Stimulated activated CD8-positive, alpha-beta memory T cell treated with anti-CD3 and anti-CD28 coated beads, Interleukin-7, amount 100 ng/mL, for 1 hour (primary cell): ENCODE measurements at places on chromosomes 2 and 18.

- DNase-seq: no peak
Measured at GRCh38 chr2:10316860-10317259, 14.2 kb downstream of the HPCAL1 start.

- DNase-seq: no peak
Measured at GRCh38 chr2:44869761-44870160, 71.7 kb upstream of the SIX3 start.

DNA sequence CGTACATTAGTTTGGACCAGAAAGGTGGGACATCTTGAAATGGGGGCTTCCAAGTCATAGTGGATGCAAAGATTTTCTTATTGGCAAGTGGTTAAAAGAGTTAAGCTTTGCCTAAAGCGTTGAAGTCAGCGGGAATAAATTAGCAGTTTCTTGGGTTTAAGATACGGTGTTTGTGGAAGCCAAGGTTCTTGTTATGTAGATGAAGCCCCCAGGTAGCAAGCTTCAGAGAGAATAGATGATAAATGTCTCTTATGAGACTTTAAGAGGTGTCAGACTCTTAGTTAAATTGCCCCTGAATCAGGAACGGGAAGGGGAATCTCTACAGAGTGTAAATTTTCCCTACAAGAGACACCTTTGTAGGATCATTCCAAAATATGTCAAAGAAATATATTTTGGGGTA, 10.9 kb upstream of the GLS start:
- no peak for DNase-seq

DNA sequence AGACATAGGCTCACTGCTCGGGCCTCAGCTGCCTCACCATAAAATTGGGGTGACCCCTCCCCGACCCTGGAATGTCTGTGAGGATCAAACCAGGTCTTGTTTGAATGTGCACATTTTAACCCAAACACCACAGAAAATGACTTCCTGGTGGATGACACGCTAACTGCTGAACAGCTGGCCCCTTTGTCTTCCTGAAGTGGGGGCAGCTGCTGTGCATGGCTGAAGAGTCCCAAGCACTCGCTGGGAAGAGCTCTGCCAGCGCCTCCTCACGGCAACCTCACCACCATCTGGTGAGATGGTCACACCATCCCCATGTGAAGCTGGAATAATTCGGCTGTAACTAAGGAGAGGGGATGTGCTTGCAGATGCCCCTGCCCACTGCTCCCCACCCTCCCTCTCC, 34.0 kb downstream of the AQP12A start:
- DNase-seq: no peak

GRCh38 chr2:43455731-43456642, 139.9 kb downstream of the THADA start:
- DNase-seq: no peak

- no peak for DNase-seq
Measured at GRCh38 chr2:134206031-134206430, 47.8 kb upstream of the MGAT5 start.

DNA sequence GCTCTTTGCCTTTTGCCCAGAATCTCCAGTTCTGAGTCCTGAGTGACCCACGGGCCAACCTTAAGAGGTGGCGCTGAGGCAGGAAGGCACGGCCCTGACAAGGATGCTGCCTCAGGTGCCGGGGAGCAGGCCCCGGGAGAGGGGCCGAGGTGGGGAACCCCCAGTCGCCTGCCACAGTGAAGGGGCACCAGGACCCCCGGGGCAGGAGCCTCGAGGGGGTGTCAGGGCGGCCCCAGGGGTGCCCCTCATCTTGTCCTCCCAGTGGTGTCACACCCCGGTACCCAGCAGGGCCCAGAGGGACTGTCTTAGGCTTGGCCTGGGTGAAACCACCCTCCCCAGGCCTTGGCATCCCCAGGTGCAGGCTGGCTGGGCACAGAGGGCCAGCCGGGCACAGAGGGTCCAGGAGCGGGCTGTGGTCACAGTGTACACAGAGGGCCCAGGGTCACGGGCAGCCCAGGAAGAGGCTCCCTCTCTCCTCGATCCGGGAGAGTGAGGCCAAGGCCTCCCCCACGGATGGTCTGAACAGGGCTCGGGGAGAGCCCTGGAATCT, 1.0 kb downstream of the PDCD1 start:
- no peak for DNase-seq

GRCh38 chr18:2891526-2892431, 45.0 kb downstream of the EMILIN2 start:
- DNase-seq: no peak

DNA sequence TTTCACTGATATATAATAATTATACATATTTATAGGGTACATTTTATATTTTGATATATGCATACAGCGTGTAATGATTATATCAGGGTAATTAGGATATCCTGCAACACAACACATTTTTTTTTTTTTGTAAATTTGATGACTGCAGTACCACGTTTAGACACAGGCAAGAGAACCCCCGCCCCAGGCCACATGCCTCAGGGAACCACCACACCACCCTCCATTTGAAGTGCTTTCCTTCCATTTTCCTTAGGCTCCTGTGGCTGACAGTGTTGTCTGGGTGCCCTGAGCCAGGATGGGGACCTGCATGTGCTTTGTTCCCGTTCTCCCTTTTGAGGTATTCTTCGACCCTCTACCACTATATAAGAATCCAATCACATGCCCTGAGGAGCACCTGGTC, 161.6 kb upstream of the CTAGE1 start:
- DNase-seq: no peak

- no peak for DNase-seq
Measured at GRCh38 chr2:127586746-127587295, 51.3 kb downstream of the MYO7B start.

- no peak for DNase-seq
Measured at GRCh38 chr18:7856733-7857132, 289.6 kb downstream of the PTPRM start.

DNA sequence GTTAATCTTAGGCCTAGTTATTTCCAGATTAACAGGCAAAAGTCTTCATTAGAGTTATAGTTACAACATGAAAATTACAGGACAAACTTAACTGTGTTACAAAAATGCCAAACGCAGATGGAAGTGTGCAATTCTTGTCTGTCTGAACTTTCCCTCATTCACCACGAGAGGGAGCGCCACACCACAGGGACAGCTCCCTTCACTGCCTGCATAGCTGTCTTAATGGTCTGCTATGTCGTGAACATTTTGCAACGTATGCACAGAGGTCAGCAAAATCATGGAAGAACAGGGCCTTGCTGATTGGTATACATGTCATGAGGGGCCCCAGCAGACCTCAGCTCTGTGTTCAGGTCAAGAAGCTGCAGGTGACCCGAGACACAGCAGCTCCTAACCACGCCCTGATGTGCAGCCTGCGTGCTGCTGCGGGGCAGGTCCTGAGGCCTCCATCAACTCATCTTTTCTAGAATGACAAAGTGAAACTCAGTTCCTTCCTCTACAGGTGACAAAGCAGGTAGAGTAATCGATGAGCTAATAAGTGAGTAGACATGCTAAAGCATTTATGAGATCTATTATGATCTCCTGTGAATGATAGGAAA, 78.8 kb upstream of the ATP8B1 start:
- peak; percentile 13 for DNase-seq

- no peak for DNase-seq
Measured at GRCh38 chr18:40060562-40060961, 1894.5 kb upstream of the PIK3C3 start.

- no peak for DNase-seq
Measured at GRCh38 chr2:136168720-136169119, 50.8 kb upstream of the CXCR4 start.

DNA sequence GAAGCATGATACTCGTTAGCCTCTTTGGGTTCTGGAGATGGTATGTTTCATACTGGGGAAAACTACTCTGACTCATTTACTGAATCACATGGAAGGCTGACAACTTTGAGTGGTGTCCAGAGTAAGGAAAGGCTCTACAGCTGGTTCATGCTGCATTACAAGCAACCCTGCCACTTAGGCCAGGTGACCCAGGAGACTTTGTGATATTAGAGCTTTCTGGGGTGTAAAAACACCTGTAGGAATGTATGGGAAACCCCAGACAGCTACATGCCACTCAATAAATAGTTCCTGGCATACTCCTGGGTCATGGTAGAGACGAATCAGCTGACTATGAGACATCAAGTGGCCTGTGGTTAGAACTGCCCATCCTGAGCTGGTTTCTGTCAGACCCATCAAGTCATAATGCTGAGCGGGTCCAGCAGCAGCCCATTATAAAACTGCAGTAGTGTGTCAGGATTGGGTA, 21.3 kb upstream of the TCF7L1 start:
- no peak for DNase-seq

- DNase-seq: no peak
Measured at GRCh38 chr2:98492441-98492840, 47.8 kb downstream of the INPP4A start.

- no peak for DNase-seq
Measured at GRCh38 chr18:38940863-38941531, 1375.4 kb upstream of the CELF4 start.

DNA sequence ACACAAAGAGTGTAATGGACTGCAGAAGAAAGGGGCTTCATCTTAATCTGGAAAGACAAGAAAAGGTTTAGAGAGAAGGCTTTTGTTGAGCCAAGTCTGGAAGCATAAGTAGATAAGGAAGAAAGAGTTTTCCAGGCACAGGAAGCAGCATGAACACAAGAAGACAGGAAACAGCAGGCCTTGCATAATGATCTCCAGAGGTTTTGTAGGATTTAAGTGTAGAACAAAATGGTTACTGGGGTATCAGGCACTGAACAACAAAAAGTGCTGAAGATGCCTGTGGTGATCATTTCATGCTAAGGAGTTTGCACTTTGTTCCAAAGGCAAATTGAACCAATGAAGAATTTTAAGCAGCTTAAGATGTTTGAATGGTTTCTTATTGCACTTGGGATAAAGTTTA, 281.6 kb upstream of the TANK start:
- no peak for DNase-seq

GRCh38 chr2:7432436-7432835, 515.2 kb downstream of the RNF144A start:
- DNase-seq: no peak

DNA sequence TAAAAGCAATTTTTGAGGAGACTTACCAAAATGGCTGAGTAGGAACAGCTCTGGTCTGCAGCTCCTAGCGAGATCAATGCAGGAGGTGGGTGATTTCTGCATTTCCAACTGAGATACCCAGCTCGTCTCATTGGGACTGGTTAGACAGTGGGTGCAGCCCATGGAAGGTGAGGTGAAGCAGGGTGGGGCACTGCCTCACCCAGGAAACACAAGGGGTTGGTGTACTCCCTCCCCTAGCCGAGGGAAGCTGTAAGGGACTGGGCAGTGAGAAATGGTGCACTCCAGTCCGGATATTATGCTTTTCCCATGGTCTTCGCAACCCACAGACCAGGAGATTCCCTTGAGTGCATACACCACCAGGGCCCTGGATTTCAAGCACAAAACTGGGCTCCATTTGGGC, 419.0 kb downstream of the NUP35 start:
- DNase-seq: no peak

- DNase-seq: no peak
Measured at GRCh38 chr2:202944816-202945215, 32.7 kb downstream of the CARF start.

DNA sequence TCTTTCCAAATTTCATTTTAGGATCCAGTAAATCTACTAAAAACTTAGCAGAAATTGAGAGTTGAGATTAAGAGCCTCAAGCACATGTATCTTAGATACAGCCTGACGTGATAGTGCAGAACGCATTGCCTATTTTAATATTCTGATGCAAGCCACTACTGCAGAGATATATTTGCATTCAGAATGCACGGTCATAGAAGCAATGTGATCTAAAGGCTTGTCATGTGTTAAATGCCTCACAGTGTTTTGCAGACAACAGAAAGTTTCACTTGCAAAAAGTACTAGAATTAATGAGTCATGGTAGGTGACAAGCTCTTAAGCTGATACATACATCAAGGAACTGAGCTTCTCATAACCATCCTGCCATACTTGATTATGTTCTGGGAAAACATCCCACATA, 886.7 kb upstream of the CHAC2 start:
- no peak for DNase-seq

DNA sequence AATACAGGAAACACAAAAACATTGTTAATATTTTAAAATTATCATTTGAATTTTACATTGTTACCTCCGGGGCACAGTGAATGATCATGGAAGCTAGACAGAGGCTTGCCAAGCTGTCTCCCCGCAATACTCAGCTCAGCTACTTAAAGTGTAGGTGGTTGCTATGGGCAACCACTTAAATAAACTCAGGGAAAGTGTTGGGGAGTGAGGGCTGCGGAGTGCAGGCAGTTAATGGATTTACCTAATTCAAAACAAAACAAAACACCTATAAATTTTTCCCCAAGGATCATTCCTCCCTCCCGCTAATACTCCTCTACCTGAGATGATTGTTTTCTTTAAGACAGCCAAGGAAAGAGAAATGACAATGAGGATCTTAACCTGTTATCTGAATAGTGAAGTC, 349.5 kb downstream of the TGIF1 start:
- DNase-seq: no peak

DNA sequence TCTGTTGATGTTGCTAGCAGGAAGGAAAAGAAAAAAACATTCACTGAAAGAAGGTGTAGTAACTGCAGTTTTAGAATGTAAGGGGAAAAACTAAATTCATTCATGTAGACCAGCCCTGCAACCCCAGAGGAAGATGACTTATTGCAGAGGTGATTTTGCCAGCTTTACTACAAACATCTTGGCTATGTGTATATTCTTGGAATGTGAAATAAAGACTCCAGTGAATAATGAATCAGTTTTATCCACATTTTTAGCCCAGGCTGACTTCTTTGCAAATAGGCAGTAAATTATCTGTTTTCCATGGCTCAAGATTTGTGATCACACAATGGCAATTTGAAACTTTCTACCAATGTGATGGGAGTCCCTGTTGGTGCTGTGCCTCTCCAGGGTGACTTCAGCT, 206.1 kb upstream of the SETBP1 start:
- no peak for DNase-seq

- DNase-seq: no peak
Measured at GRCh38 chr2:114222344-114222743, 220.1 kb upstream of the DPP10 start.

- DNase-seq: no peak
Measured at GRCh38 chr2:216911886-216912285, 52.0 kb upstream of the TNP1 start.

DNA sequence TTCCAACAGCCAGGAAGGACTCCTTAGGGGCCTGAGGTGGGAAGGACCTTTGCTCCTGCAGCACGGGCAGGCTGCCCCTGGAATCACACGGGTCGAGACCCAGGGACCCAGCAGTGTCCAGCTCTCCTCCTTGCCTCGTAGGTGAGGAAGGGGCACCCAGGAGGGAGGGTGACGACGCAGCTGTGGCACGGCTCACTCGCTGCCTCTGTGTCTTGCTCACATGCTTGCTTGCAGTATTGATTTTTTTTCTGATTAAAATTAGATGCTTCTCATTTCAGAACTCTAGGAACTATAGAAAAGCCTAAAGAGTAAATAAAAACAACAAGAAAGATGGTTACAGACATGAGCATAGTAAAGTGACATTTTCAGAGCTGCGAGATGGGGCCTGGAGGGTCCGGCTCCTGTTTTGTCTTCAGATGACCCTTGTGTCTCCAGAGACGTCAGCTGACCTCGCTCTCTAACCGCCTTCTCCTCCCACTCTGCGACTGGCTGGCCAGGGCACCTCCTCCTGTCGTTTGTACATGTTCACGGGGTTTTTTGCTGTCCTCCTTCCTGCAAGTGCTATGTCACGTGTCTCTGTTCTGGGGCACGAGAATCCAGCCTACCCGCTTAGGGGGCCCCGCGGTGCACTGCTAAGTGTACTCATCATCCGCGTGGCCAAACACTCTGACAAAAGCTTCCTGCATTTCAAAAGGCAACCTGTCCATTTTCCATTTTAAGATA, 65.7 kb upstream of the ZNF236 start:
- DNase-seq: no peak
